ENCODE measurements at places on chromosomes 1 and 21.

DNA sequence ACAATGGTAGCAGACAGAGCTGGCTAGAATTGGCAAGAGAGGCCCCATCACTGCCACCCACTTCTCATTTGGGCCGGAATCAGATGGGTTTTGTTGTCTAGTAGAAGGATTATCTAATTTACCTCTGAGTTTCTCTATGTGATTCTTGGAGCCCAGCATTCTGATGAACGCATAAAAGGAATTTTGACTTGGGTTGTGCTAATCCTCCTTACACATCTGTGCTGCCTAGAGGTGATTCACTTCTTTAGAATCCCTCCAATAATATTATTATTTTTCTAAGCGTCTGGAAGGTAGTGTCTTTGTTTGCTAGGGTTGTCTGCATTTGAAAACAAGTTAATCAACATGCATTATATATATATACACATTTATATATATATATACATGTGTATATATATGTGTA, 118.1 kb downstream of the RUNX1 start:
- no peak for DNase-seq
- no peak overlapping the region for H3K27ac ChIP-seq
- no peak overlapping the region for H3K4me3 ChIP-seq
- H3K27me3 ChIP-seq, result no peaks in the 10 kb centered on the region
- peaks cover 39% of the 10 kb centered on the region for H3K4me1 ChIP-seq

GRCh38 chr1:148354284-148354912, 128.7 kb downstream of the PPIAL4G start:
- H3K4me1 ChIP-seq, result no peaks in the 10 kb centered on the region
- peaks cover 7% of the 10 kb centered on the region for H3K27me3 ChIP-seq
- no peak for DNase-seq
- no peak overlapping the region for H3K27ac ChIP-seq

DNA sequence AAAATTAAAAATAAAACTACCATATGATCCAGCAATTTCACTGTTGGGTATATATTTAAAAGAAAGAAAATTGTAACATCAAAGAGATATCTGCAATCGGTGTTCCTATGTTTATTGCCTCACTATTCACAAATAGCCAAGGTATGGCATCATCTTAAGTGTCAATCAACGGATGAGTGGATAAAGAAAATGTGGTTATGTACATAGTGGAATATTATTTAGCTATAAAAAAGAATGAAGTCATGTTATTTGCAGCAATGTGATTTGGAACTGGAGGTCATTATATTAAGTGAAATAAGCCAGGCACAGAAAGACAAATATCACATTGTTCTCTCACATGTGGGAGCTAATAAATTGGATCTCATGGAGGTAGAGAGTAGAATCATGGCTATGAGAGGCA, 76.3 kb downstream of the RD3 start:
- no peak for DNase-seq
- H3K4me3 ChIP-seq, result no peak overlapping the region
- H3K4me1 ChIP-seq, result no peaks in the 10 kb centered on the region
- H3K27ac ChIP-seq, result no peak overlapping the region
- H3K27me3 ChIP-seq, result peaks cover 15% of the 10 kb centered on the region

DNA sequence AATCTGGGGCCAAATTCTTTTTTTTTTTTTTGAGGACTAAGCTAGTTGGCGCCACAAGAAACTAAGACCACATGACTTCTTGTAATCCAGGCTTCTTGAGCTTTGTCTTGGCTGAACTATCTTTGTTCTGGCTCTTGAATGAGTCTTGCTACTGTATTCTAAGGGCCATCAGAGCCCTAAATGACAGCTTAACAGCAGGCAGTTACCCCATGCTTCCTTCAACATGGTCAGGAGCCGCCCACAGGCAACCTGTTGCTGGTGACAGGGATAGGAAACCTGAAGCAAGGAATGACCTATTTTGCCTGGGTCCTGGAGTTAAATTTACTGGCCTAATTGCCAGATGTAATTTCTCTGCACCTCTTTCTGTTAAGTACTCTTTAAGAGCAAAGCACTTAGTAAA, 188.2 kb upstream of the PLXNA2 start:
- no peak overlapping the region for H3K4me3 ChIP-seq
- H3K27ac ChIP-seq, result no peak overlapping the region
- no peaks in the 10 kb centered on the region for H3K36me3 ChIP-seq
- no peaks in the 10 kb centered on the region for H3K4me1 ChIP-seq
- no peaks in the 10 kb centered on the region for H3K27me3 ChIP-seq

DNA sequence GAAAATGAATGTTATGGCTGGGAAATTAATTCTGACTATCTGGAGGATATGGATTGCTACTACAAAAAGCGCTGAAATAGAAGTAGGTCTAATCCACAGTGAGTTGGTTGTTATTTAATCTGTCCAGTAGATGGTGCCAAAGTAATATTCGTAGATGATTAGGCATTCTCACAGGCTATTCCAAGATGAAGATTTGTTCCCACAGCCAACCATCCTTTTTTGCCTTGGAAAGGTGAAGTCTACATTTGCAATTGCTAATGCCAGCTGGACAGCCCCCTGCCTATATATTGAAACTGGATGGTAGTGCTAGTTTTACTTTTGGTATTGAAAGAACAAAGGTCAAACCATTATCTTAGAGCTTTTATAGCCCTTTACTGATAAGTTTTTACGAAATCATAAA, 43.8 kb downstream of the RBM11 start:
- no peaks in the 10 kb centered on the region for H3K36me3 ChIP-seq
- H3K4me3 ChIP-seq, result no peak overlapping the region
- H3K27me3 ChIP-seq, result no peaks in the 10 kb centered on the region
- no peak overlapping the region for H3K27ac ChIP-seq

- no peaks in the 10 kb centered on the region for H3K4me1 ChIP-seq
- no peak for DNase-seq
- no peak overlapping the region for H3K27ac ChIP-seq
- no peaks in the 10 kb centered on the region for H3K27me3 ChIP-seq
- no peak overlapping the region for H3K4me3 ChIP-seq
Measured at GRCh38 chr1:116485976-116486375, 84.8 kb downstream of the CD58 start.

- DNase-seq, result peak; percentile 38
- peak overlapping the region; percentile 77 for H3K27ac ChIP-seq
- peaks cover 68% of the 10 kb centered on the region for H3K4me1 ChIP-seq
- no peaks in the 10 kb centered on the region for H3K36me3 ChIP-seq
- H3K27me3 ChIP-seq, result no peaks in the 10 kb centered on the region
- H3K4me3 ChIP-seq, result no peak overlapping the region
Measured at GRCh38 chr1:192552760-192553191, 22.8 kb upstream of the RGS1 start.

GRCh38 chr1:156998840-156999500, 46.6 kb downstream of the ARHGEF11 start:
- no peak overlapping the region for H3K27ac ChIP-seq
- no peak for DNase-seq
- H3K36me3 ChIP-seq, result no peaks in the 10 kb centered on the region
- peaks cover 6% of the 10 kb centered on the region for H3K27me3 ChIP-seq
- no peak overlapping the region for H3K4me3 ChIP-seq

GRCh38 chr1:111247125-111247838, 19.8 kb downstream of the CHI3L2 start:
- no peaks in the 10 kb centered on the region for H3K27me3 ChIP-seq
- no peak overlapping the region for H3K27ac ChIP-seq
- DNase-seq, result no peak

- H3K36me3 ChIP-seq, result no peaks in the 10 kb centered on the region
- H3K4me1 ChIP-seq, result peaks cover 46% of the 10 kb centered on the region
- no peak for DNase-seq
- H3K27ac ChIP-seq, result peak overlapping the region; percentile 74
- peaks cover 2% of the 10 kb centered on the region for H3K27me3 ChIP-seq
Measured at GRCh38 chr1:20188455-20188817, 2.1 kb upstream of the PLA2G2C start.

DNA sequence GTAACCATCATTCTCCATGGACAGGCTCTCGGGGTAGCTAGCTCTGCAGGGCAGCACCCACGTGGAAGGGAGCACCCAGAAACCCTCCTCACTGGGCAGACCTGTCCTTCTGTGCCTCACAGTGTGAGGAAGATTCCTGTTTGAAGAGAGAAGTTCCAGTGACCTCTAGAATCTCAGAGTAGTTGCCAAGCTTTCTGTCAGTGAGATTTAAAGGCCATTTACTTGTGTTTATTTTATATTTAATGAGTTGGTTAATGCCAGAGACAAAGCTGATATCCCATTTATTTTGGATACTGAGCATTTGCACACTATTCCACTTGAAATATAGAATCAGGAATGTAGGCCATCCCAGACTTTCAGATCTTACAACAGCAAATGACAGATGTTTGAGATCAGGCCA, 28.7 kb downstream of the MTARC1 start:
- peaks cover 2% of the 10 kb centered on the region for H3K4me1 ChIP-seq
- no peak for DNase-seq
- H3K36me3 ChIP-seq, result no peaks in the 10 kb centered on the region
- H3K27me3 ChIP-seq, result peaks cover 5% of the 10 kb centered on the region
- H3K27ac ChIP-seq, result no peak overlapping the region
- no peak overlapping the region for H3K4me3 ChIP-seq

DNA sequence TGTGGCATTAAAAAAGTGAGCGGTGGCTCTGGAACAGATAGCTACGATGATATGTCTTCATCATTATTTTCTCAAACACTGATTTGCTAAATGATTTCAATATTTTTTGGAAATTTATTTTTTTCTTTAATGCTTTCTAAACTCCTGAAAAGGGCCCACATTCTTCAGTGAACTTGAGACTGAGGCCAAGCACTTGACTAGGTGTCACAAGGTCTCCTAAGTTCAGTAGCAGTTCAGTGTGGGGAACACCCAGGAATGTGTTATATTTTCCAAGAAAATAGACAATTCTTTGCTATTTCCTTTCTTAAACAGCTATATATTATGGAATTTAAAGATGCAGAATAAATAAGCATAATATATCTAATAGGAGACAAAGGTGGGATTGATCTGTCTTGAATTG, 850.9 kb downstream of the USP25 start:
- no peak overlapping the region for H3K4me3 ChIP-seq
- no peaks in the 10 kb centered on the region for H3K4me1 ChIP-seq
- no peaks in the 10 kb centered on the region for H3K36me3 ChIP-seq
- no peak for DNase-seq
- H3K27me3 ChIP-seq, result no peaks in the 10 kb centered on the region

DNA sequence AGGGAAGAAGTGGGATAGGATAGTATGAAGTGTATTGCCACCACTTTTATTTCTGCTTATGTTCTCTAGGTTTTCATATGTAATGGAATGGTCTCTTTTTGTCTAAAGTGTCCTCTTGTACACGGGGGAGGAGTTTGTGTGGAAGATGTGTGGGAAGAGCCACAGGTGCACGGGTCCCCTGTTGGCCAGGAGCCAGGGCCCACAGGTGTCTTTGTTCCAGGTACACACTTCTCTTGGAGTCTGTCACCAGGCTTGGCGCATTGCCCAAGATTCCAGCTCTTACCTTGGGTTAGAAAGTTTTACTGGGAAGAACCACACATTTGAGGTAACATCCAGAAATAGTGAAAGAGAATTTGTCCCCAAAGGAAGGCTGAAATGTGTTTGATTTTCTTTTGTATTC, 10.5 kb downstream of the TENT5C start:
- peak; percentile 32 for DNase-seq
- H3K4me3 ChIP-seq, result no peak overlapping the region
- H3K27ac ChIP-seq, result peak overlapping the region; percentile 92
- H3K4me1 ChIP-seq, result peaks cover 90% of the 10 kb centered on the region
- H3K36me3 ChIP-seq, result peaks cover 54% of the 10 kb centered on the region
- H3K27me3 ChIP-seq, result no peaks in the 10 kb centered on the region

- H3K4me1 ChIP-seq, result peaks cover 39% of the 10 kb centered on the region
- peak; percentile 40 for DNase-seq
Measured at GRCh38 chr1:225996946-225997545, 2.1 kb downstream of the SDE2 start.

Data from DND-41 (cell line).